ENCODE measurements at places on chromosomes 2 and 18.

- DNase-seq = no peak
Measured at GRCh38 chr18:47594621-47595086, 335.8 kb downstream of the SMAD2 start.

GRCh38 chr2:48860380-48860779, 104.9 kb upstream of the LHCGR start:
- no peak for DNase-seq

GRCh38 chr18:32339045-32339444, 131.6 kb downstream of the GAREM1 start:
- no peak for DNase-seq

DNA sequence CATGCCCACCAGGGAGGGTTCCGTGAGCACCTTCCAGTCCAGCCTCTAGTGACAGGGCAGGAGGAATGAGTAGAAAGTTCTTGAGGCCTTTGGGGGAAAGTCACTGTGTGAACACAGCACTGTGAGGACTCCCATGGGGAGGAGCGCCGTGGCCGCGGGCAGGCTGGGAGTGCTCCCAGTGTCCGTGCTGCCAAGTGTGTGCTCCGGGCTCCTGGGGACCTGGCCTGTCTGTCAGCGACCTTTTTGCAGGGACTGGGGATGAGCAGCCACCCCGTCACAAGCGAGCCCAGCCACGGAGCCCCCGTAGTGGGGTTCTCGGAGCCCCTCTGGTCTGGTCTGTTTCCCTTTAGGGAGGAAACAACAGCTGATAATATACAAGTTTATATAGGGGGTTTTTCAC, 36.8 kb downstream of the PDIA6 start:
- DNase-seq = no peak

- no peak for DNase-seq
Measured at GRCh38 chr2:205698286-205699268, 16.3 kb downstream of the NRP2 start.

GRCh38 chr2:213150315-213151097, 906 bp downstream of the IKZF2 start:
- no peak for DNase-seq

- DNase-seq = no peak
Measured at GRCh38 chr2:190023860-190024259, 38.7 kb downstream of the MSTN start.

DNA sequence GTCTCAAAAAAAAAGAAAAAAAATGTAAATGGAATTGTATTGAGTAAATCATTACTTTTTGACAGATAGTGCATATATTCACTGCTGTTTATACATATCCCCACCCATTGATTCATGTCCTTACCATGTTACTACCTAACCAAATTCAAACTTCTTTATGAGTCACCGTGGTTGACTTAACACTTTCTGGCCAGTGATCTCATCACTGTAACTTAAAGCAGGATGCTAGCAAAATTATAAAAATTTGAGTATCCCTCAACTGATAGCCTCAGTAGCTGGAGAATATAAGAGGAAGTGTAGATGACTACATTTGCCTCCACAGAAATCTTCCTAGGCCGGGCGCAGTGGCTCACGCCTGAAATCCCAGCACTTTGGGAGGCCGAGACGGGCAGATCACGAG, 13.4 kb downstream of the CNOT9 start:
- DNase-seq = no peak

DNA sequence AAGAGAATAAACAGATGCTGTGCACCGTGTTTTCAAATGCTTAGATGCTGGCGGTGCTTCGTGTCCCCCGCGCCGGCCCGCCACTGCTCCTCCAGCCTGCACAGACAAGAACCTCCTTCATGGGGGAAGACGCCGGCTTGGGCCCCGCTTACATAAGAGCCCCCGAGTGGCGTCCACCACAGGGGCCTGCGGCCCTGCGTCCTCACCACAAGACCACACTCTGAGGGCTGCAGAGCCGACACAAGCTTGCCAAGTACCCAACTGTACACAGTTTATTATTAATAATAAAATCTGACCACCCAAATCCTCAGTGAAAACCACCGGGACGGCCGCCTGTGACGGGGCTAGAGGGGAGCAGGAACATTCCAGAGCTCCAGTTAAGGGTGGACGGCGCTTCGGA, 232.2 kb downstream of the HDAC4 start:
- no peak for DNase-seq

DNA sequence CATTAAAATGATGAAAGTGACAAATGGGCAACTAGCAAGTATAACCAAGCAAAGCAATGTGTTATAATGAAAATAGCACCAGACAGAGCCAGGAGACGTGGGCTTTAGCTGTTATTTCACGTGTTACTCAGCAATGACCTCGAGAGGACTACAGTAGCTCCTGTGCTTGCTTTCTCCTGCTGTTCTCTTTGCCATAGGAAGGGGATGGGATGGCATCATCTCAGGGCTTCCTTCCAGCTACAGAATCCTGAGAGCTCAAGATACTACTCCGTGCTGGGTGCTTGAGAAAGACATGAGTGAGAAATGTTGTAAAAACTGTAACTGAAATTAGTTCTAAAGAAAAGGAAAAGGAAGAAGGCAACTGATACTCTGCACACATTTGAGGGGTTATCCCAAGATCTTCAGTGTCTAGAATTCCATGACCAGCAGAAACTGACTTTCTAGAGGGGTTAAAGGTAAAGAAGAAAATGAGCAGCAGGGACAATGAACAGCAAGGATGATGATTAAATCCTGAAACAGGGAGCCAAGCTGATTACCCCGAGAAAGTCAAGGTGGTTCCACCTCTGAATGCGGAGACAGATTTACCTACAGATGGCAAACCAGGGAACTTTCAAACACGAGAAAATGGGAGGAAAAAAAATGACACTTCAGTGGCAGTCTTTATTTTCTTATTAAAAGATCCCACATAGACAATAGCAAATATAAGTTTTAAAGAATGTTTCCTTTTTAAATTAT, 33.4 kb downstream of the GAREM1 start:
- no peak for DNase-seq

- no peak for DNase-seq
Measured at GRCh38 chr18:6751222-6751621, 21.7 kb downstream of the ARHGAP28 start.

DNA sequence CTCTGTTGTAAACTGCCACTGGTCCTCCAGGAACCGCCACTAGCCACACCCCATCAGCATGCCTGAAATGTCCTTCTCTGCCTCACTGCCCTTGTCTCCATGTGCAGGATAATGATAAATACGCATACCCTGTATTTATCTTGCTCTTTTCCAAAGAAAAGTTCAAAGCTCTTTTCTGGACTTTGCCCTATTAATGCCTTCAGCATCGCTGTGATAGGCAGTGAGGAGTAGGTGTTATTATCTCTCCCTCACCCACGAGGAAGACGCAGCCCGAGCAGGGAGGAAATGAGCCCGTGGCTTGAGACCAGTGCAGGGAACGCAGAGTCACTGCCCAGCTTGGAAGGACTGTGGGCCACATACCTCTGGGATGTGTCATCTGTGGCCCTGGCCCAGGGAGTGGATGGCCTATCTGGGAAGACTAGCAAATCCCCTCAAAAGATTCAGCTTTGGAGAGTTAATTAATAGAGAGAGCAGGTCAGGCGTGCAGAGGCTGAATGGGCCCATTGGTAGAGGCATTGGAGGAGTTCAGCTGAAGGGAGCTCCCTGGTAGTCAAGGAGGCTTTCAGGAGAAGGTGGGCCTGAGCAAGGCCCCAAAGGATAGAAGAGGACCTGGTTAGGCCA, 39.5 kb upstream of the MCFD2 start:
- no peak for DNase-seq

DNA sequence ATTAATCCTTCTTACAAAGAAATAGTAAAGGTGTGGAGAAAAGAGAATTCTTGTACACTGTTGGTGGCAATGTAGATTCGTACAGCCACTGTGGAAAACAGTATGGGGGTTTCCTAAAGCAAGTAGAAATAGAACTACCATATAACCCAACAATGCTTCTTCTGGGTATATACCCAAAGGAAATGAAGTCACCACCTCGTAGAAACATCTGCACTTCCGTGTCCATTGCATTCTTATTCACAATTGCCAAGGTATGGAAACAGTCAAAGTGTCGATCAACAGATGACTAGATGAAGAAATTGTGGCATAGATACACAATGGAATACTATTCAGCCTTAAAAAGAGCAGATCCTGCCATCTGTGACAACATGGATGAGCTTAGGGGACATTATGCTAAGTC, 93.4 kb upstream of the TGIF1 start:
- no peak for DNase-seq

- DNase-seq = no peak
Measured at GRCh38 chr2:158716921-158717320, 78.2 kb upstream of the DAPL1 start.

- DNase-seq = no peak
Measured at GRCh38 chr2:233210843-233211547, 40.5 kb upstream of the ATG16L1 start.

DNA sequence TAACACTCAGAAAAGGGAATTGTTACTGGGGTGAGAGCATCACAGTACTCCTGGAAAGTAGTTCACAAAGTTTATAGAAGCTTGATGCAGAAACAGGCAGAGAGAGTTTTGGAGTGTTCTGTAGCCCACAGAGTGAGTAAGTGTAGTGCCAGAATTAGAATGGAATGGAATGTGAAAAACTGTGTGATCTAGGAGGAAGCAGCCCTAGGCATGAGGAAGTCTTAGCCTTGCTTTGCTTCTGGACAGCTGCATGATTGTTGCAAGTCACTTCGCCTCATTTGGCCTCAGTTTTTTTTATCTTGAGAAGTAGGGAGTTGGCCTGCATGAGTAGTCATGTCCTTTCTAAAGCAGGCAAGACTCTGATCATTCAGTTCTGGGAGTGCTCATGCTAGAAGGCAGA, 10.9 kb downstream of the SERPINB12 start:
- no peak for DNase-seq

DNA sequence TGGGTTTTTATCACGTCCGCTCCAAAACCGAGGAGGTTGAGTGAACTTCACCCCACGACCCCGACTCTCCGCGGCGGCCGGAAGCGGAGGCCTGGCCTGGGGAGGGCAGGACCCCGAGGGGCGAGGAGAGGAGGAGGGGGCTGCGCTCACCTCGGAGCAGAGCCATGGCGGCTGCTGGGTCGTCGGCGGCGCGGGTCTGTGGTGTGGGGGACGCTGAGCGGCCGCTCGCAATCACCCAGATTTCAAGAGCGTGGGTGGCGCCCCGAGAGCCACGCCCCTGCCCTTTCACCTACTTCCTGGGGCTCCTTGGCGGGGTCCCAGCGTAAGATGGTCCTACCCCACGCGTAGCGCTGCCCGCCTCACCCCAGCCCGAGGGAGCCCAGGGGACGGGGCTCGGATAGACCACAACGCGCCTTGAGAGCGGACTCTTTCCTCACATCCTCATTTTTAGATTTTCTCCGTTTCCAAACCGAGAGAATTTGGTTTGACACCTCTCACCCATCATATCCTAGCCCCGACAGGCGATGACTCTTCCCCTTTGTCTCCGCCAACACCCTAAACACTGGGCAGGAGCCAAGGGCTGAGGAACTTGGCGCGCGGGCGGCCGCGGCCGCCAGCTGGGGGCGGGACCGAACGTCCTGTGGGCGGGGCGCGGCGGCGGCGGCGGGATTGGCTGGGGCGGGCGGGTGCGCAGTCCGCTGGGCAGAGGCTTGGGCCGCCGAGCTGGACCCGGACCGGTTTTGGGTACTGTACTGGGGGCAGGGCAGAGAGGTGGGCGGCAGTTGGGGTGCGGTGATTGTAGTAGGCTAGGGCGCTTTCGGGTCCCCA, at the start of gene ACAA2:
Gene ACAA2, minus strand, starts transcription at position 215 of the 828 bp plus-strand sequence. Its CDS starts 49 bp downstream, at position 166.
- DNase-seq = peak; percentile 82

GRCh38 chr2:120886534-120887319, 151.1 kb downstream of the GLI2 start:
- DNase-seq = no peak

GRCh38 chr2:69547984-69548715, 95.4 kb downstream of the AAK1 start:
- no peak for DNase-seq

- DNase-seq = no peak
Measured at GRCh38 chr2:149394864-149395263, 64.5 kb downstream of the LYPD6 start.

GRCh38 chr2:170185319-170185718, 7.4 kb downstream of the MYO3B start:
- DNase-seq = no peak

DNA sequence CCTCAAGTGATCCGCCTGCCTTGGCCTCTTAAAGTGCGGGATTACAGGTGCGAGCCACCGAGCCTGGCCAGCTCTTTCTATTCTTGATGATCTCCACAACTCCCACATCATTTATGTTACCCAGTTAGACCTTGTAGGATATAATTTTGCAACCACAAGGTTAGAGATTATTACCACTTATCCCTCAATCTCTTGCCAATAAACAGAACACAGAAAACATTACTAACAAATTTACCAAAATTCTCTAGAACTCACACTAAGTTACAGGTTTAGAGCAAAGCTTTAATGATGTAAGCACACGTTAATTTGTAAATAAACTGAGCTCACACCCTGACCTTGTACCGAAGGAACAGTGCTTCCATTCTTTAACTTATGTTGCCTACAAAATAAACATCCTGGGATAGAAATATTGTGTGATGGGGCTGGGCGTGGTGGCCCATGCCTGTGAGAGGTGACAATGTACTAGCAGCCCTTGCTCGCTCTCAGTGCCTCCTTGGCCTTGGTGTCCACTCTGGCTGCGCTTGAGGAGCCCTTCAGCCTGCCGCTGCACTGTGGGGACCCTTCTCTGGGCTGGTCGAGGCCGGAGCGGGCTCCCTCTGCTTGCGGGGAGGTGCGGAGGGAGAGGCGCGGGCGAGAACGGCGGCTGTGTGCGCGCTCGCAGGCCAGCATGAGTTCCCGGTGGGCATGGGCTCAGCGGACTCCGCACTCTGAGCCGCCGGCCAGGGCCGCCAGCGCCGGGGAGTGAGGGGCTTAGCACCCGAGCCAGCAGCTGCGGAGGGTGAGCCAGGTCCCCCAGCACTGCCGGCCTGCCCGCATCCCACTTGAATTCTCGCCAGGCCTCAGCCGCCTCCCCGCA, 42.1 kb upstream of the ITSN2 start:
- DNase-seq = peak; percentile 22

DNA sequence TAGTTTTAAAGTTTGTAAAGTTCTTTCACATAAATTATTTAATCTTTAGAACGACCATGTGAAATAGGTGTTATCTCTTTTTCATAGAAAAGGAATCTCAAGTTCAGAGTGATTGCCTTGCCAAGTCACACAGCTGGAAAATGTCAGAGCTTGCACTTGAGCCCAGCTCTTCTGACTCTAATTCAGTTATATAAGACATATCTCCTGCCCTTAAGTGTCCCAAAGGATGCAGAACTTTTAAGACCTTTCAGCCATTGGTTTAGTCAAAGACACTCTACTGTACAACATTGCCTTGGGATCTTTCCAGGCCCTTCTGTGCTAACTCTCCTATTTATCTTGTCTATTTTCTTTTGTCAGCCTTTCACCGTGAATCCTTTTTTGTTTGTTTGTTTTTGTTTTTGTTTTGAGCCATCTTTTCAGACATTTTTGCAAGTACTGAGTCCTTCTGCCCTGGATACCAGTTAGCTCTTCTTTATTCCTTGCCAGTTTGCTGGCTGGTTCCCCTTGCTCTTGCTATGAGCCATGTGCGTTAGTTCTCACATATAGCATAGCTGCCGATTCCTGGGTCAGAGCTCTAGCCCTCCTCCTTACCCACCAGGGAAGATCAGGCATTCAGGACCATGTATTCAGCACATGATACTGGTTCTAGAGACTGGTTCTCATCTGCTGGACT, 160.0 kb upstream of the MYO3B start:
- no peak for DNase-seq

Measured in amygdala (tissue), 56 donors.